ENCODE measurements at places on chromosomes 5 and 9.

DNA sequence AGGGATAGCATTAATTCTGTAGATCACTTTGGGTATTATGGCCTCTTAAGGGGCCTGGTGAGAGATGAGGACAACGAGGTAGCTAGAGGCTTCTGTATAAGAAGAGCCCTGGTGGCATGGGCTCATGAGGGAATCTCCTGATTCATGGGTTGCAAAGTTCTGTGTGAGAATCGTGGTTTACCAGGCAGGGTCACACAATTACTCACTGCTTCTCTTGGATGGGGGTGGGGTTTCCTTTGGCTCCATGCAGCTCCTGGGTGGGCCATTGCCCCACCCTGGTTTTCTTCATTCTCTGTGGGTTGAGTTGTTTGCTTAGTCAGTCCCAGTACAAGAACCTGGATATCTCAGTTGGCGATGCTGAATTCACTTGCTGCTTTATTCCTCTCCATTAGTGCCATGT lies 30.9 kb upstream of the TNFSF15 start:
- DNase-seq: peak; percentile 79

DNA sequence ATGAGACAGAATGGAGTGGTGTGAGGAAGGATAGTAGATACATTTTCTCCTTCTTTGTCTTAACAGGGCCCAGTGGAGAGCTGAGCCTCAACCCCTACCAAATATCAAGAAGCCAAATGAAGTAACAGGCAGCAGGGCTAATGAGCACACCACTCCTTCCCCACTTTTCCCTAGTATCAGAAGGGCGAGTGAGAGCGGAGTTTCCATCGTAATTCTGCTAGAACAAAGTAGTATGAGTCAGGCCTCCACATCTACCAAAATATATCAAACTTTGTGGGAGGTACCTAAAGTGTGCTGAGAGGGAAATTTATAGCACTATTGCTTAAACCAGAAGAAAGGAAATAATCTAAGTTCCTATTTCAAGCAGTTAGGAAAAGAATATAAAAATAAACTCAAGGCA lies 769.0 kb upstream of the RGMB start:
- DNase-seq: no peak

DNA sequence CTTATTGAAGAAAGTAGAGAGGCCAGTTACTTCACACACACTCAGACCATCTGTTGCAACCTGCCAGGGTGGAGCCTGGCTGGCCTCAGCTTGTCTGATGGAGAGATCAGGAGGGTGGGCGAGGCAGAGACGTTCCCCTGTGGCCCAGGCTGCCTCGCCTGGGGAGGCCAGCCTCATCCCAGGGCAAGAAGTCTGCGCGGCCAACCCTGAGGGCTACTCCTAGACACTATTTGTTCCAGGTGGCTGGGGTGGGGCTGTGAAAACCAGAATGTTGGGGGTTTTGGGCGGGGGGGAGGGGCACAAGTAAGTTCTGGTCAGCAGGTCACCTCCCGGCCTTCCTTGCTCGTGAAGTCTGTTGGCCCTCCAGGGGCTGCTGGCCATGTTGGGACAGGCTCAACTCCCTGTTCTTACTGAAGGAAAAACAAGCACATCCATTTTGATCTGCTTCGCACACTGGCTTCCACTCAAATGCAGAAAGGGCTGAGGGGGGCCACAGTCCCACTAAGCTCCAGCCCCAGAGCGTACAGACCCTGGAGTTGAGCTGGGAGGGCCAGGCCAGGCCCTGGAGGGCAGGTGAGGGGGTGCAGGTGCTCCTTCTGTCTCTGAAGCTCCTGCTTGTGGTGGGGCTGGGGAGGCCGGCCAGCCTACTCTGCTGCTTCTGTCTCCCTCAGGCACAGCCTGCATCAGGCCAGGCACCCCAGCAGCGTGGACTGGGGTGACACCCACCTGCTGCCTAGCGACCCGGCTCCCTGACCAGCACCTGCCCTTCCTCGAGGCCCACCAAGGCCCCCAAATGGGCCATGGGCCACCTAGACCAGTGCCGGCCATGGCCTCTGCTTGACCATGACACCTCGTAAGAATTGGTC lies 46.6 kb downstream of the SECISBP2 start:
- no peak for DNase-seq

- no peak for DNase-seq
Measured at GRCh38 chr5:153700940-153701339, 210.5 kb downstream of the GRIA1 start.

- DNase-seq: no peak
Measured at GRCh38 chr5:57247765-57248164, 73.9 kb downstream of the GPBP1 start.

Measured in fibroblast of skin of right biceps (primary cell).